T follicular helper cell (primary cell): ENCODE measurements at places on chromosomes 4 and X.

DNA sequence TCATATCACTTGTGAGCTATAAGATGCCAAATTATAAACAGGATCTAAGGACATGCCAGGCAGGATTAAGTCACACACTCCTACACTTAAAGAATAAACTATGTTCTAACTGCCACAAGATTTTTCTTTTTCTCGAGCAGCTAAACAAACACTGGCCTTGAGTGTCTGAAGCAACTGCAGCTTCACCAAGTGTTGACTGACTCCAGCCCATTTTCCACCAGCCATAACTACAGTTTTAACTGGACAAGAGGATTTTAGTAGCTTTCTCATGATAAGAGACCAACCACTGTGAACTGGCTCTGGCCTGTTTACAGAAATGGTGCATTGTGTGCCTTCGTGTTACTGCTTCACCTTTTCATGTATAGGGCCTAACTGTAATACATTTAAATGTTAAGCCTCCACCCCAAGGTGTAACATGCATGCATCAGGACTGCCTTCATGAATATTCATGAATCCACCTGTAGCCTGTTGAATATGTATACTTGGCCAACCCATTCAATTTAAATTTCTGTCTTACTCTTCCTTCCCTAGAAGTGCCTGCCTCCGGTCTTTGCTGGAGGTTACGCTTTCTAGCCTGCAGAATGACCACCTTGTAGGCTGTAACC lies 10.8 kb downstream of the UCP1 start:
- no peak for DNase-seq

DNA sequence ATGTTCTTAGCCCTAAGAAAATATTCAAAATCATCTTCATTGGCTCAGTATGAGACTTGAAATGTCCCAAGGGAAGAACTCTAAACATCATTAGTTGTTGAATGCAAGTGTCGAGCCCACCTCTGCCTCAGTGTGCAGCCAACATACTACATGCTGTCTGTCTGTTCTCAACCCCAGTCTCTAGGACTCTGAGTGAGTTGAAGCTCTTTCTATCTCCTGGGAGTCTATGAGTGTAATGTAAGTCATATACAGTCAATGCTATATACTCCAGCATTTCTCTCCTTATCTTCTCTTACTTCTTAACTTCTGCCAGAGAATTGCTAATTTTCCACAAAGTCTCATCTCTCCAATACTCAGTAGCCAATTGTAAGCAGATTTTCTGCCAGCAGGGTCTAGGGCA lies 61.3 kb downstream of the SPATA18 start:
- no peak for DNase-seq

DNA sequence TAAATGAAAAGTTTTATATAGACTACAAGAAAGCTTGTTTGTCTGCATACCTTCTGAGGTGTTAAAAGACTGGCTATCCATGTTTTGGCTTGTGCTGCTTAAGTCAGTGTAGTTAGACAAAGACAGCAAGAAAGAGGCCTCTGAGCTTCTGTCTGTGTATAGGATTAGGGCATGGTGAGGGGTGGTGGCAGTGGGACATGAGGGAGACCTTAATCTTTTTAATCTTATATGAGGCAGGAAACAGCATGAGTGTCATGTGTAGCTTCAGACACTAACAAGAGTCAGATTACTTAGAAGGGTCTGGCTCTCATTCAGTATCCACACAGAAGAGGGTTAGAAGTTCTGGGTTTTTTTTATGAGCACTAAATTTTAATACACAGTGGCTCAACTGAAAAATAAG lies 213.3 kb downstream of the GABRG1 start:
- no peak for DNase-seq

DNA sequence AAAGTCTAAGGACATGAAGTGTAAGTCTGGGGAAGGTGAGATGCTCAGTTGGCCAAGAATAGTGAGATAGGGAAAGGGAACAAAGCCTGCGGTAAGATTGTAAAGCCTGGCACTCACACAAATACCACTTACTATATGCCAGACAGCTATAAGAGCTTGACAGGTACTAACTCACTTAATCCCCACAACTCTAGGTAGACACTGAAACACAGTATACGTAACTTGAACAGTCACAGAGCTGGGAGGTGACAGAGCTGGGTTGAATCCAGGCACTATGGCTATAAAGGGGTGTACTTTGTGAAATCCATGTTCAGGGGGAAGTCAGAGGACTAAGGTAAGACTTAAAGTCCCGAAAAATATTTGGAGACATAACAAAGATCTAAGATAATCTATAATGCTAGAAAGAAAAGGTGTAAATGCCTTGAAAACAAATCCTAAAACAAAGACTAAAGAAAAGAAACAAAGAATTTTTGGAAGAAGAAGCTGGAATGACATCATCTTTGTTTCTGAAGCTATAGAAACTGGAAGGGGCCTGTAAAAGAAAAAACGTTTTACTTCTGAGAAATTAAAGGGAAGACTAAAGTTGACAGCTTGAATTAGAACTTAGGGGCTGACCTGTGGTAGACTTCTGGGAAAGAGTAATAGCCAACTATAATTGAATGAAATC lies 172.5 kb downstream of the PPP3CA start:
- no peak for DNase-seq

DNA sequence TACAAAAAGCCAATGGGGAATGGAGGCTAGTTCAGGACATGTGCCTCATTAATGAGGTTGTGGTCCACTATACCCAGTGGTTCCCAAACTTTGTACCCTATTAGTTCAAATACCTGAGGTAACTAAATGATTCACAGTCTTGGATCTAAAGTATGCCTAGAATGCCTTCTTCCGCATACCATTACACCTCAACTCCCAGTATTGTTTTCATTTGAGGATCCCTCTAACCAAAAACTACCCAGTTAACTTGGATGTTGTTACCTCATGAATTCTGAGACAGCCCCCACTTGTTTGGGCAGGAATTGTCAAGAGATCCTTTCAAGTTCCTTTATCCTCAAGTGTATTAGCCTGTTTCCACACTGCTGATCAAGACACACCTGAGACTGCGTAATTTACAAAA lies 439.2 kb downstream of the PCDH10 start:
- no peak for DNase-seq

DNA sequence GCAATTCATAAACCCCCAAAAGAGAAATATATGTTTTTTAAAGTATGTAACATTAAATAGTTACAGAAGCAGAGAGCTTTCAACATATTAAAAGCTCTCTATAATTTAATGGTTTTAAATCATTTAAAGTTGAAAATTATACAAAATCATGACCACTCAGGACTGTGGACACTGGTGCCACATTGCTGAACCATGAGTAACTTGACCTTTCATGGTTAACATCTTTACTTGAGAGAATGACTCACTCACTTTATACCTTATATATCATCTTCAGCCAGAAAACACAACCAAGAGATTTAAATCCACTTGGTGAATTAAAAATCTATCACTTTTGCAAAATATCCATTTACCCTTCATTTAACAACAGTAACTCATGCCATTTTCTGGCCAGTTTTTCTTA lies 584.3 kb upstream of the SMIM31 start:
- no peak for DNase-seq

GRCh38 chrX:117977526-117977925 lies 139.1 kb downstream of the KLHL13 start:
- DNase-seq: no peak

DNA sequence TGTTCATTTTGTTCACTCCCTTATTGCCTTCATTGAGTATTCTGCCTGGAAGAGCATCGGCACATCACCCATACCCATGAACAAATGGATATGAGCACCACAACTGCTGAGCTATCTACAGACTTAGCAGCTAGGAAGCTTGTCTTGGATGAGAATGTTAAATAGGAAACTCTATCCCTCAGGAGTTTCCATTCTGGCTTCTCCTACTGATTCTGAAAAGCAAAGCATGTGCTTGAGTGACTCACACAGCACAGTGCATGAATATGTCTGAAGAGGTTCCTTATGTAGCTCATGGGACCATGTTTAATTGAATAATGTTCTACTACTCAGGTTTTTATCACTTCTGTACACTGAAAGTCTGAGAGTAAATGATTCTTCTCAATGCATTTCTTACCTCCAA lies 57.3 kb upstream of the MXRA5 start:
- DNase-seq: no peak

- DNase-seq: no peak
Observed at GRCh38 chr4:76615999-76616398, 181.0 kb downstream of the SHROOM3 start.

GRCh38 chr4:72900952-72901351 lies 168.6 kb downstream of the COX18 start:
- DNase-seq: no peak
